ENCODE measurements at places on chromosomes 5 and 9.

- DNase-seq = no peak
Observed at GRCh38 chr5:110853267-110853666, 114.5 kb downstream of the SLC25A46 start.

DNA sequence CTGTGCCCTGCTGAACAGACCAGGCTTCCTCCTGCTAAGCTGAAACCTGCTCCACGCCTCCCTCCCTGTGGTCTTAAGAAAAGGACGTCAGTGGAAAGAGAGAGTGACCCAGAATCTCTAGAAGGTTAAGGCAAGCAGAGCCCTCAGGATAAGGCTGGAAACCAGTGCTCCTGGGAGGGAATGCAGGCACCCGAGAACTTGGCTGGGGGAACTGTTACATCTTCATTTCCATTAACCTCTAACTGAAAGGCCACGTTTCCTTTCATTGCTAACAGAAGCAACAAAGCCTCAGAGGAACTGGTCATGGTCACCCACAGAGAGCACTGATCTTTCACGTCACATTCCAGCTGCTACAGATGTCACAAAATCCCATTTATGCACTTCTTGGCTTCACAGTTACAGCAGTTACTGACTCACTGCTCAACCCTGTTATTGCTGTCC lies 26.1 kb upstream of the AKNA start:
- DNase-seq = no peak

DNA sequence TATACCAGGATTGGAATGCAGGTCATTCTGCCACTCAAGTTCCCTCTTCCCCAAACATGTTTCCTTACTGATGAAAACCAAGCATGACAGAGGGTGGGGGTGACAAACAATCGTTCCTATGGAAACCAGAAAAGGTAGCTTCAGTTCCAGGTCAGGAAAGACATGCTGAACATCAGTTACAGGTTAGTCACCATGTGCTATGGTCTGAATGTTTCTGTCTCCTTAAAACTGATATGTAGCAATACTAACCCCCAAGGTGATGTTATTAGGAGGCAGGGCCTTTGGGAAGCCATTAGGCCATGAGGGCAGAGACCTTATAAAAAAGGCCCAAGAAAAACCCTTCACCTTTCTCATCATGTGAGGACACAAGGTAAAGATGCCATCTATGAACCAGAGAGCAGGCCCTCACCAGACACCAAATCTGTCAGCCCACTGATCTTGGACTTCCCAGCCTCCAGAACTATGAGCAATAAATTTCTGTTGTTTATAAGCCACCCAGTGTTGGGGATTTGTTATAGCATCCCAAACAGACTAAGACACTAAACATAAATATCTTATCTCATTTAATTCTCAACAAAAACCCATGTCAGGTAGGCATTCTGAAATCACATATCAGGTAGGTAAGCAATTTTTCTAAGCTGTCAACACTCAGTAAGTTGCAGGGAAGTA lies 15.7 kb upstream of the SH3RF2 start:
- DNase-seq = no peak

DNA sequence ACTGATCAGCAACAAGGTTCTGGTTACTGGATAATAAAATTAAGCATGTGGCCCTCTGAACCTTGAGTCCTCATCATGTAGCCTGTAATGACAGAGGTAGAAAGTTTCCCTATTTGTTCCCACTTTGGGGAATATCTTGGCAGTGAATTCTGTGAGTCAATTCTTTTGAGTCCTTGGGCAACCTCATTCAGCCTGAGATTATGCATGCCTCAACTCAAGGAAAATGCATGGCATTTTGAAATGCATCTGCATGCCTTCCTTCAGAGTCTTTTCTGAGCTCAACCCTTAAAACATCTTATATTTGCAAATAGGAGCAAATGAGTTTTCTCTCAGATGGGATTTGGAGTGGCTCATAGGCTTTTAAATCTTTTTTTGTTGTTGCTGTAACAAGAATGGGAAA lies 218.1 kb upstream of the CD180 start:
- DNase-seq = no peak

- no peak for DNase-seq
Observed at GRCh38 chr5:82386576-82386975, 108.4 kb upstream of the RPS23 start.

DNA sequence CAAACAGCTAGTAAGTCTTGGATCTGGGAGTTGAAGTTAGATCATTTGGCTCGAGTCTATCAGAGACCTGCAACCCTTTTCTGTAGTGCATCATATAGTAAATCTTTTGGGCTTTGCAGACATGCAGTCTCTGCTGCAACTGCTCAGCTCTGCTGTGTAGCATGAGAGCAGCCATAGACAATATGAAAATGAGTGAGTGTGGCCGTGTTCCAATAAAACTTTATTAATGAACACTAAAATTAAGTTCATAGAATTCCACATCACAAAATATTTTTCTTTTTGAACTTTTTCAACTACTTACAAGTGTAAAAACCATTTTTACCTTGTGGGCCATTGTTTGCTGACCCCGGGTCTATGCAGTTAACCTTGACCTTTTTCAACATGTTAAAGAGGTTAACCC lies 35.2 kb downstream of the ROPN1L start:
- no peak for DNase-seq

DNA sequence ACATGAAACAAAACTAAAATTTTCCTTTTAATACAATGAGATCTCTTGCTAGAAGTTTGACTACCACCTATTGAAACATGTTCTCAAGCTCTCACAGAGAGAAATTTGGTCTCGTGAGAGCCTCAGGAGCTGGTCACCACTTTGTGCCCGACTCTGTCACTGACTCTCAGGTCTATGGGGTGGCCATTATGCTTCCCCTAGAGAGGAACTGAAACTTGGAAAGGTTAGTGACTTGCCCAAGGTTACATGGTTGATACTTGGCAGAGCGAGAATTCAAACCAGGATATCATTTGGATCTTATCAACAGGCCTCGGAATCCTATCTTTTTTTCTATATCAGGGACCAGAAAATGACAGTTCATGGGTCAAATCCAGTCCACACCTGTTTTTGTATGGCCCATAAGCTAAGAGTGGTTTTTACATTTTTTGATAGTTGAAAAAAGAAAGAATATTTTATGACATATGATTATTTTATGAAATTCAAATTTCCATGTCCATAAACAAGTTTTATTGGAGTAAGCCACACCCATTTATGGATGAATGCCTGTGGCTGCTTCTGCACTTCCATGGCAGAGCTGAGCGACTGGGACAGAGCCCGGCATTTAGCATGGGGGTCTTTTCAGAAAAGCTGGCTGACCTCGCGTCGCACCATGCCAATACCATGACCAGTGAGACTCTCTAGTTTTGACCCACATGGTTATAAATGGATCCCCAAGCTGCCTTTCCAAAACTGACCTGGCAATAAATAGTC lies 44.8 kb upstream of the EQTN start:
- no peak for DNase-seq

DNA sequence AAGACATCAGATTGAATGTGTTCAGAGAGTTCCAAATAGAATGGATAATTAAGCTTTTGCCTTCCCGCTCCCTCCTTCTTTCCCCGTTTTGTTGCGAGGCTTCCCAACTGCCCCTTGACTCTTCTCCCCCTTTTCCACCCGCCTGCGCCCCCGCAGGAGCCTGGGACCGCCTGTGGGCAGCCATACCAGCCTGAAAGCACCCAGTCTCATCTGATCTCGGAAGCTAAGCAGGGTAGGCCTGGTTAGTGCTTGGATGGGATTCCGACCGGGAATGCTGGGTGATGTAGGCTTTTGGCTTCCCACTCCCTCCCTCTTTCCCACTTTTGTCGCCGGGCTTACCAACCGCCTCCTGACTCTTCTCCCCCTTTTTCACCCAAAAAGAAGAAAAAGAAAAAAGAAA lies 6.8 kb upstream of the HSD17B4 start:
- DNase-seq = no peak

- DNase-seq = no peak
Observed at GRCh38 chr5:152124409-152125041, 199.9 kb upstream of the GLRA1 start.

GRCh38 chr5:159034083-159034824 lies 65.5 kb downstream of the EBF1 start:
- DNase-seq = no peak

DNA sequence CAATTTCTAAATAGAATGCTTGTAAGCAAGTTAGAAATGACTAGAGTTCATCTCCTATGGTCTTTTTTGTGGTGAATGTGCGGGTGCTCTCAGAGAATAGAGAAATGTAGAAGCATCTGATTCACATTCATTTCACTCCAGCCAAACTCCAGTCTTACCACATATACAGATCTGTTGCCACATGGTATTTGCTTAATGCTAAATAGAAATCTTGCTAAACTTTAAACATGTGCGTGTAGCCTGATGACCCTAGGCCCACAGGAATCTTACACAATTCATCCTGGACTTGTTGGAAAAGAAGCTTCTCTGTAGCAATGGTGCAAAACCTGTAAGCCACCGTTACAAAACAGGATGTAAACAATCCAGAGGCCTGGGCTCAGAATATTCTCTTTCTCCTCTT lies 135.2 kb downstream of the PCSK1 start:
- DNase-seq = no peak

GRCh38 chr5:55907927-55908326 lies 56.8 kb downstream of the IL31RA start:
- no peak for DNase-seq

DNA sequence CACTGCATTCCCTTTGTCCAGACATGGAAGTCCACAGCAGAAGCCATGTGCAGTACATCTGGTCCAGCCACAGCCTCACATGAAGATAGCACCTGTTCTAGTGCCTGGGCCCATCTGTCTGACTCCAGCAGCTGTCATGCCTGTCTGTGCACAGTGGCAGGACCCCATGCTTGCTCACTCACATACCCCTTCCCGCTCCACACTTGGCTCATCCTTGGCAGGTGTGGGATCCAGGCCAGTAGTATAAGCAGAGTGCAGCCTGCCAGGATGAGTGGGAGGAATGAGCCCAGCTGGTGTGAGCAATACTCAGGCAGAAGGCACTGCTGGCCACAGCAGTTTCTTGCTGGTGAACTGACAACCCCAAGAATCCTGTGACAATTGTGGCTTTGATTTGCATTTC lies 168.0 kb downstream of the PRDM9 start:
- no peak for DNase-seq

GRCh38 chr9:116899337-116900006 lies 212.4 kb downstream of the TRIM32 start:
- DNase-seq = no peak

DNA sequence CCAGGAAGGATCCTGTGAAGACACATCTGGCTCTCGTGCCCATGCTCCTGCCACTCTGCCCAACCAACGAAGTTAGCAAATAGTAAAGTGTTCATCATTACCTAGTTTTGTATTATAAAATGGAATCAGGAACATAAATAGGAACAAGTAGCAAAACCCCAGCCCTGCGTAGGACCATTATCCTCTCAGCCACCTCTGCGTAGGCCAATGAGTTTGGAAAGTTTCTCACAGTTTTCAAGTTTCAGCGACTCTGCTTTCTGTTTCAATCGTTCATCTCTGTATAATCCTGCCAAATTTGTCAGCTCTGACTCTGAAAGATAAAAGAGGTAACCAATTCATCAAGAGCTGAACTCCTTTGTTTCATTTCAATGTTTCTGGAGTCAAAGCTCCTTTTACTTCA lies 10.1 kb upstream of the SPATA24 start:
- DNase-seq = no peak

DNA sequence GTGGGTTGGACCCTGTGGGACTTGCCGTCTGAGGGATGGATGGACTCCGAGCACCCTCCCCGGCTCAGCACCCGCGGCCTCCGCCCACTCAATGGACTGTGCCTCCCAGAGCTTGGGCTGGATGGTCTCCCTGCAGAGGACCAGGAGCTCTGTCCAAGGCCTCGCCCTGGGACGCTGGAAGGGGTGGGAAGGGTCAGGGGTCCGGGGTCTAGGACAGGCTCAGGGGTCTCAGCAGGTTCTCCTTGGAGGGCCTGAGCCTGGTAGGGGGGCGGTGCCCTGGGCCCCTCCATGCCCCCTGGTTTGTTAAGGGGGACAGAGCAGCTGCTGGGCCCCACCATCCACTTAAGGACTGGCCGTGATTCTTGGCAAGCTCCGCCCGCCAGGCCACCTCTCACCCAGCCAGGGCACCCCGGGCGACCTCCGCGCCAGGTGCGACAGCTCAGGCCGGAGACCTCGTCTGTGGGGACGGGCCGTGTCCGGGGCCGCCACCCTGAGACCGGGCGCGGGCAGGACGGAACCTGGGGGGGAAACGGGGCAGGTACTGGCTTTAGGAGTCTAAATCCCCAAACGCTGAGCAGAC lies 29.2 kb downstream of the EXOC3 start:
- no peak for DNase-seq

- DNase-seq = no peak
Observed at GRCh38 chr5:3004361-3005080, 253.0 kb upstream of the IRX2 start.

- no peak for DNase-seq
Observed at GRCh38 chr5:53575101-53575500, 14.7 kb downstream of the NDUFS4 start.

- DNase-seq = no peak
Observed at GRCh38 chr5:53298841-53299240, 181.6 kb upstream of the FST start.

GRCh38 chr5:117455236-117456233 lies 880.9 kb upstream of the SEMA6A start:
- no peak for DNase-seq

DNA sequence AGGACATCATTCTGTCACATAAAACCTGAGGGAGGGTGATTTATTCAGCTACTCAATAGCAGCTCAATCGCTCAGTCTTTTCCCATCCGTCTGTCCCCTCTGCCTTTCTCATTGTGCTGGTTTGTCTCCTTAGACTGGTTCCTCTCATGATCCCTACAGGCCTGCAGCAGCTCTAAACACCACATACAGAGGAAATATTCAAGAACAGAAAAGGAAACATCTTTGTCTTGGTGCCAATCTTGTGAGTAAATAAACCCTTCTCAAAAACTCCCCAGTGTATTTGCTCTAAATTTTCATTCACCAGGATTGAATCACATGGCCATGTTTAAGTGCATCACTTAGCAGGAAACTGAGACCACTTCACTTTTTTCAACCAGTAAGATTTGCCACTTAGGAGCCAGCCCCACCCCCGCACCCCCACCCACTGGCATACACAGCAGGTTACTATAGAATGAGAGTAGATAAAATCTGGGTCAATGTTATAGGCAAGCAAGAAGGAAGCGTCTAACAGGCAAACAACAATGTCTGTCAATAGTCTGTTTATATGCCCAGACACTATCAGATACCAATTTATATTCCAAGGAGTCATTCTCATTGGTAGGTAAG lies 895.5 kb upstream of the DMAC1 start:
- DNase-seq = no peak

- no peak for DNase-seq
Observed at GRCh38 chr9:100640447-100641050, 62.7 kb downstream of the CAVIN4 start.

DNA sequence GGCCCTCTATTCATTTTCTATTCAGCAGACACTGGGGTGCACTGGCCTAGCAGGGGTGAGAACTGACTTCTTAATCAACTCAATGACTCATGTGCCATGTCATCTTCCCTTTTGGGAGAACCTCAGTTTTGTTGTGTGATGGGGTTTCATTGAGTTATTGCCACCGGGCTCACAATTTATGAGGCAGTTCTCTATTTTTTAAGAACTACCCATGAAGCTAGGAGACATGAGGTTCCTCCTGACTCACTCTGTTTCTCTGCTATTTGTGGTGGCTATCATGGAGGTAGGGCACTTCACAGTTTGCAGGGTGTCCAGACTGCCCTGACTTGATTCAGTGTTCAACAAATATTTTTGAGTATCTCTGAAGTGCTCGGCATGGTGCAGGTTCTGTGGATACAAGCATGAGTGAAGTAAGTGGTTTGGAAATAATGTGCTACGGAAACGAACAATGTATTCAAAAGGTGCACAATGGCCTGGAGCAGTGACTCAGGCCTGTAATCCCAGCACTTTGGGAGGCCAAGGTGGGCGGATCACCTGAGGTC lies 39.3 kb downstream of the SPARC start:
- DNase-seq = no peak

All from stimulated activated naive CD4-positive, alpha-beta T cell (primary cell).